ENCODE measurements at places on chromosomes 1 and 21. TPM values are rescaled to one million over a fixed set of nuclear protein-coding genes. Genes with fewer than 3 reads are reported as not detected.

The KIAA1614 gene
- total RNA-seq: 8.1 TPM

The LMOD1 gene
- total RNA-seq: 36.3 TPM

The LCE1F gene
- not detected for total RNA-seq

The KCND3 gene
- 2.3 TPM for total RNA-seq

Measured in fibroblast of lung (primary cell).